ENCODE measurements at places on chromosomes 11 and 22.

- no peak for DNase-seq
Observed at GRCh38 chr11:1542267-1542666, 29.8 kb downstream of the DUSP8 start.

DNA sequence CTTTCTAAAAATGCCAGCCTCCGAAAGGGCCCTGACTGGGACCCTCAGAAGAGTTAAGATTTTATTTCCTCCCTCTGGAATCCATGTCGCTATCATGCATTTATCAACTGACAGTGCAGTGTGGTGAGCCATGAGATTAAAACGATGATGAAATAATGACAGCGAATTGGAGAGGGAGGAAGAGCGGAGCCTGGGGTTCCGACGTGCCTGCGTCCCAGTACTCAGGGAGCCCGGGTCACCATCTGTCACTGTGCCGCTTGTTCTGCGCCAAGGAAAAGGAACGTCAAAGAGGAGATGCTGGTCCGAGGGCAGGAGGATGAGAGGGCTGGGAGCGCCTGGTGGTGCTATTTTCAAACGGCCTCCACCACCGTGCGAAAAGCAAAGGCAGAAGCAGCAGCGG, 46.2 kb downstream of the MACROD1 start:
- no peak for DNase-seq

DNA sequence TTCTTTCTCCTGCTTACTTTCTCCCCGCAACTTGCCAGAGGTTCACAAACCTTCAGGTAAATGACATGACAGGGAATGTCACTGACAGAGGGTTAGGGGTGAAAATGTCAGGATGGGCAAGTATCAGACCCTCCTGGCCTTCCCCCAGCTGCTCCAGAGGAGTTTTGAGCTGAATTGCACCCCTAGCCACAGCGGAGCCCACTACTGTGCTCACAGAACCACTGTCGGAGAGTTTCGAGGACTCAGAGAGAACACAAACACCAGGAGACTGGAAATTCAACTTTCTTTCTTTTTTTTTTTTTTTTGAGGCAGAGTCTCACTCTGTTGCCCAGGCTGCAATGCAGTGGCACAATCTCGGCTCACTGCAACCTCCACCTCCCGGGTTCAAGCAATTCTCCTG, 21.5 kb upstream of the P2RY2 start:
- no peak for DNase-seq

DNA sequence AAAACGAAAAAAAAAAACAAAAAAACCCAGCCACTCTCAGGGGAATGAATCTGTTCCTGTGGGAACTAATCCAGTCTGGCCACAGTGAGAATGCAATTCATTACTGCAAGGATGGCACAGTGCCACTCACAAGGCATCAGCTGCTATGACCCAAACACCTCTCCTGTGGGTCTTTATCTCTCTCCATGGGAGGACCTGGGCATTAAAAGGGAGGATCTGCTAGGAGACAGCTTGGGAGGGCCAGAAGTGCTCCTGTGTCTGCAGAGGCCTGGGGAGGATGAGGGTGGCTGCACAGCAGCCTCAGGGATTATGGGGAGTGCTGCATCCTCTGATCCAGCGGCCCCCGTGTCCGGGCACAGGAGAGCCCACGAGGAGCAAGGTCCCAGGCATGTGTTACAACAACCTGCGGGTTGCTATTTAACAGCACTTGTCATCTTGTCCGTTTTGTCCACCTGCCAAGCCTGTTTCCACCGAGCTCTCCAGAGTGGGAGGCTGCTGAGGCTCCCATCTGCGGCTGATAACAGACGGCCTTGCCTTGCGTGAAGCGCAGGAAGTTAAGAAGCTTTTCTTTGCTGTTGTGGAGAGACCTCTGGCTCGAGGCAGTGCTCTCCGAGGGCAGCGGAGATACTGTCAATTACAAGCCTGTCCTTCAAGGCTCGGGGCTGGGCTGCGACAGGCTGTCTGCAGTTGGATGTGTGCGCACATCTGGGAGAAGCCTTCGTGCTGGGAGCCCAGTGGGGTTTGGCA, 97.7 kb downstream of the NXPE2 start:
- DNase-seq = no peak

GRCh38 chr11:82494988-82495432, 238.7 kb downstream of the FAM181B start:
- DNase-seq = no peak
